NCI-H526 treated with DMSO at 0.1 percent for 48 hours (cell line): ENCODE measurements at places on chromosomes 1 and 21.

GRCh38 chr1:84842748-84843231 lies 50.2 kb downstream of the LPAR3 start:
- no peak for DNase-seq

GRCh38 chr1:215529571-215529970 lies 37.5 kb upstream of the KCTD3 start:
- no peak for DNase-seq

GRCh38 chr1:220344745-220345144 lies 72.5 kb upstream of the RAB3GAP2 start:
- DNase-seq: no peak

DNA sequence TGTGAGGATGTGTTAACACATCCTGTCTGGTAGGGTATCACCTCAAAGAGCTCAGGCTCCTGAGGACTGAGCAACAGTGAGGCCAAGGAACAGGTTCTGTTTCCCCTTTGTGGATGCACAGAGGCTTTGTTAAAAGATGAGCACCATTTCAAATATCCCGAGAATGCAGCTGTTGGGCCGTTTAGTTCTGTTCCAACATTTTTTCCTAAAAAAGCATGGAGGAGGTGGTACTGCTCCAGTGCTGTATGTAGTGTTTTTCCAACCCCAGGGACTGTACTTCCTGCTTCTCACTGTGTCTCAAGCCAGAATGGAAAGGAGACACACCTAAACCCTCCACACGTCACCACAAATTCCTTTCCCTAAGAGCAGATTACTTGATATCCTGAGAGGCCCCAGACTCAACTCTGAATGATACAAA lies 53.8 kb upstream of the BCL10 start:
- no peak for DNase-seq
